ENCODE measurements at places on chromosomes 12 and 14. TPM values are rescaled to one million over a fixed set of nuclear protein-coding genes. Genes with fewer than 3 reads are reported as not detected.

SYNDIG1L gene
- polyA plus RNA-seq: not detected

NPAS3 gene
- not detected for polyA plus RNA-seq

TRHDE gene
- 1.4 TPM for polyA plus RNA-seq

MSI1 gene
- polyA plus RNA-seq: not detected

FGF6 gene
- not detected for polyA plus RNA-seq

ESYT1 gene
- polyA plus RNA-seq: 108 TPM

TAS2R7 gene
- not detected for polyA plus RNA-seq

HOXC13 gene
- not detected for polyA plus RNA-seq

SLC17A8 gene
- not detected for polyA plus RNA-seq

ACSM4 gene
- polyA plus RNA-seq: not detected

SLCO1A2 gene
- polyA plus RNA-seq: not detected

Data from GM23248 (cell line).